ENCODE measurements at places on chromosomes 11 and 22.

DNA sequence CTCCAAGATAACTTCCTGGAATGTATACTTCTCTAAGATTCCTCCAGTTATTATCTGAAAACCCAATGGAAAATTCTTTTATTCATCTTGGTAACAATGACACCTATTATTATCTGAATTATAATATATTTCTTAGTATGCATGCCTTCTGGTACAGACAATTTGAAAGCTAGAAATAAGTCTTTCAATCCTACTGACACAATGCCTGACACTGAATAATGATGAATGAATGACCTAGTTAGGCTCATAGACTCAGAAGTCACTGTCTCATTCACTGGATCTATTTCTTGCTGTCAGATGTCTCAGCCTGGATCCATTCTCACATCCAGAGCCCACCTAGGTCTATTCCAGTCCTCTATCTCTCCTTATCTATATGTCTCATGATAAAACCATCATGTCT is 1126.7 kb upstream of the CCDC90B start:
- no peak for DNase-seq

DNA sequence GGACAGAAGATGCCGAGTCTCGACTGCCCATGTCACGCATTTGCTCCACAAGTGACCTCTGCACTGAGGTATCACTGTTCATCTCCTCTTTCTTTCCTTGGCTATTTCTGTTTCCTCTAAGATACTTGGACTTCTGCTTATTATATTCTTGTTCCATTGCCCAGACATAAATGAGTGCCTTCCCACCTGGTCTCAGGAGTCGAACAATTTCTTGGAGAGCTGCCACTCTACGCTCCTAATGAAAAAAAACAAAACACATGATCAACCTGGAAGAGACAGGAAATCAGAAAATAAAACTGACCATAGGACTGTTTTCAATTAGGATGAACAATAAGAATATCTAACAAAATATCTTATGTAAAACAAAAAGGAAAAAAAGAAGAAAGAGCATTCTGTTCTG is 47.4 kb upstream of the CWF19L2 start:
- no peak for DNase-seq

GRCh38 chr11:103987629-103988594 is 48.5 kb upstream of the DDI1 start:
- DNase-seq: no peak

DNA sequence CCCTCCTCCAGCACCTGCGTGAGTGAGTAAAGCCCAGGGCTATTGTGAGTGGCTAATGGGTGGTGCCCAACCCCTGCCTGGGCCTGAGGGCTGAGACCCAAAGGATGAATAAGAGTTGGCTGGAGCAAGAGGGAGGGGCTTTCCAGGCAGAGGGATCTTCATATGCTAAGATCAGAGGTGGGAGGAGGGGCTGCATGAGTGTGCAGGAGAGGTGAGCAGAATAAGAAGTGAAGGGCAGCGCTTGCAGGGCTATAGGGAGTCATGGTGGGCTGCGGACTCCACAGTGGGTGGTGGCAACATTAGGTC is 3.9 kb downstream of the EMID1 start:
- DNase-seq: no peak

DNA sequence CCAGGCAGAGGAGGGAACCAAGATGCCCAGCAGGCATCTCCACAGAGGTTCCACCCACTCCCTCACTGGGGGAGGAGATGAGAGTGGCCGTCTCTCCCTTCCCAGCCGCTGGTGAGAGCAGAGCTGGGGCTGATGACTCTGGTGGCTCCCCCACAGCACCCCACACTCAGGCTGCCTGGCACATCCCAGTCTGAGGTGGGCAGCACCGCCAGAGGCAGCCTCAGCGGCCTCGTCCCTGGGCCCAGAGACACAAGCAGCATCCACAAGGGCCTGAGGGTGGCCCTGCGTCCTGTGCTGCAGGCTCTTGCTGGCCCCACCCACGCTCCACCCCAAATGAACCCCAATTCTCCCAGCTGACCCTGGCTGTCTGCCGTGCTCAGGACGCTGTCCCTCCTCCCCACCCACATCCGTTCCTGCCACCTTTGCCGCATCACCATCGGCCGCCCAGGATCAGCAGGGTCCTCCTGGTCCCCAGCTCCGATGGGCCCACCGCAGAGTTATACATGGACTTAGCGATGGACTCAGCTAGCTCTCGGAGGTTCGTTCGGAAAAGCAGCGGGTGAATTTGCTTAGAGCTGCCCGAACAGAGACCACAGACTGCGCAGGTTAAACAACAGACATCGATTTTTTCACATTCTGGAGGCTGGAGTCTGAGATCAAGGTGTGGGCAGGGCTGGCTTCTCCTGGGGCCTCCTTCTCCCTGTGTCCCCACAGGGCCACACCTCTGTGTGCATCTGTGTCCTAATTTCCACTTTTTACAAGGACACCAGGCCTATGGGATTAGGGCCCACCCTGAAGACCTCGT is 20.2 kb upstream of the CTSD start:
- no peak for DNase-seq

DNA sequence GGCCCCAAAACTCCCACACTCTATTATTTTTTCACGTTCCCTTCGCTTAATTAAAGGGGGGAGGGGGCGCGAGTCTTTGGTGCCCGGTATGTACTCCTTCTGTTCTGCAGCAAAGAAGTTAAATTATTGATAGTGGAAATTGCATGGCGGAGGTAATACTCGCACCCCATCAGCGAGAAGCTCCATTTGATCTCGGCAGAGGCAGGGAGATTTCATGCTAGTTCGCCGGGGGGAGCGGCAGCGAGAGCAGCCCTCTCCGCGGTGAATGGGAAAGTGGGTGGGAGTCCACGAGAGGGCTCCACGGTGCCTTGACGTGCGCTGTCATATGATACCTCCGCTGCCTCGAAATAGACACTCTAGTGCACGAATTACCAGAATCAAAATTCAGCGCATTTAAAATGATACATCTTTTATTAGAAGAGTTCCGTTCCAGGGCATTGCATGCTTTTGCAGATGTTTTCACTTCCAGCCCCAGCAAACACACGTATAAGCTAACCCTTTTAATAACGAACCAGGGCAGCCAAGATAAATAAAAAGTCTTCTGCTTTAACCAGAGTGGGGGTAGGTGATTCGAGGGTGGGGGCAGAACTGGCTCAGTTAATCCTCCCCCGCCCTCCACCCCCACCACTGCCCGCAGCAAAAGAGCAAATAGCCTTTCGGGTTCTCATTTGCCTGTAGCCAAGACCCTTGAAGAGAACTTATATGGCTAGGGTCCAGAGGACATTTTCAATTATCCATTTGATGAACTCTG is 1.3 kb upstream of the BDNF start:
- peak; percentile 70 for DNase-seq

DNA sequence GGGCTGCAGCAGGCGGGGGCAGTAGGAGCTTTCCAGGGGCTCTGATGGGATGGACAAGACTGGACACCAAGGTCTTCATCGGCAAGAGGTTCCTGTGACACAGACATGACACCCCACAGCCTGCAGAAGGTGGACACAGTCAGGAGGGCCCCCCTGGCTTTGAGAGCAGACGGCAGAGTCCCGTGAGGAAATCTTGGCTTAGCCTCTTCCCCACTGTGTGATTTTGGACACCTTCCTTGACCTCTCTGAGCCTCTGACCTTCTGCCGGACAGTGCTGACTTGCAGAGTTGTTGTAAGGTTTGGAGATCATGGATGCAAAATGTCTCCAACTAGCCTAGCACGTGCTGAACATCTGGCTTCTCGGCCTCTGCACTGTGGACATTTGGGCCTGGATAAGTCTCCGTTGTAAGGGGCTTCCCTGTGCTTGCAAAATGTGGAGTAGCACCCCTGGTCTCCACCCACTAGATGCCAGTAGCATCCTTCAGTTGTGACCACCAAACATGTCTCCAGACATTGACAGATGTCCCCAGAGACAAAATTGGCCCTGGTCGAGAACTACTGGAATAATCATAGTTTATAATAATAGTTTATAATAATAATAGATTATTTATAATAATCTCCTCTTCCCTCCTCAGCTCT is 54.6 kb downstream of the MCM5 start:
- DNase-seq: peak; percentile 36

DNA sequence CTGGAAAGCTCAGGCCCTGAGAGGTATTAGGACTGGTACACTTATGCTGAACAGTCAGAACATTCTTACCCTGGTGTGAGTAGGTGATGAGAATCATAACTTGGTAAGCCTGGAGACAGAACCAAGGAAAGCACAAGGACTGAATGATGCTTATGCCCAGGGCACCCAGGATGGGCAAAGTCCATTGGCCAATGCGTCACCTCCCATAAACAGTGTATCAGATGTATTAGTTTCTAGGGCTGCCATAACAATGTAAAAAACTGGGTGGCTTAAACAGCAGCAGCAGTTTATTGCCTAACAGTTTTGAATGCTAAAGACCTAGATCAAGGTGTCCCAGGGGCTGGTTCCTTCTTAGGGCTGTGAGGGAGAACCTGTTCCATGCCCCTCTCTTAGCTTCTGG is 107.0 kb downstream of the FAR1 start:
- DNase-seq: no peak

DNA sequence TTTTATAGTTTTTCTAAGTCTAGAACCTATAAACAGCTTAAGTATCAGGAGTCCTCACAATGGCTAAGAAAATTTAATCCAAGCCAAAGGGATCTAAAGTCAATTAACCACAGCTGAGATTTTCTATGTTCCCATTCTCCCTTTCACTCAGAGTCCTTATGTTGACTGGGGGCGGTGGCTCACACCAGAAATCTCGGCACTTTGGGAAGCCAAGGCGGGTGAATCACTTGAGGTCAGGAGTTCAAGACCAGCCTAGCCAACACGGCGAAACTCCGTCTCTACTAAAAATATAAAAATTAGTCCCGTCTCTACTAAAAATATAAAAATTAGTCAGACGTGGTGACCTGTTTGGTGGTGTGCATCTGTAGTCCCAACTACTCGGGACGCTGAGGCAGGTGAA is 6.9 kb downstream of the RDX start:
- DNase-seq: no peak

DNA sequence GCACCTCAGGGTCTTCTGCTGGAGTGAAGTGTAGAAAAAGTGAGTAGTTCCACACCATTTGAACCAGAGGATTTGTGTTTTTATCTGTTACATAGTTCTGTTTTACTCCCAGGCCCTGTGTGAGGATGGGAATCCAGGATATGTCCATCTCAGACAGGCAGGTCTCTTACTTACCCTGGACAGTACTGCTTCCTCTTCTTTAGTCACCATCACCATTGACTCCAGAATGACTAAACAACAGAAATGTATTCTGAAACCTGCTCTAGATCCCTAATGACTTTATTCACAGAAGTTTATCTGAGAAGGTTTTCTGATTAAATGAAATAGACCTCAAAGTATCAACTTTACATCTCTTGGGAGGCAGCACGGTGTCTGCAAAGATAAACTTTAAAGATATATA is 33.6 kb downstream of the CYP2R1 start:
- no peak for DNase-seq

DNA sequence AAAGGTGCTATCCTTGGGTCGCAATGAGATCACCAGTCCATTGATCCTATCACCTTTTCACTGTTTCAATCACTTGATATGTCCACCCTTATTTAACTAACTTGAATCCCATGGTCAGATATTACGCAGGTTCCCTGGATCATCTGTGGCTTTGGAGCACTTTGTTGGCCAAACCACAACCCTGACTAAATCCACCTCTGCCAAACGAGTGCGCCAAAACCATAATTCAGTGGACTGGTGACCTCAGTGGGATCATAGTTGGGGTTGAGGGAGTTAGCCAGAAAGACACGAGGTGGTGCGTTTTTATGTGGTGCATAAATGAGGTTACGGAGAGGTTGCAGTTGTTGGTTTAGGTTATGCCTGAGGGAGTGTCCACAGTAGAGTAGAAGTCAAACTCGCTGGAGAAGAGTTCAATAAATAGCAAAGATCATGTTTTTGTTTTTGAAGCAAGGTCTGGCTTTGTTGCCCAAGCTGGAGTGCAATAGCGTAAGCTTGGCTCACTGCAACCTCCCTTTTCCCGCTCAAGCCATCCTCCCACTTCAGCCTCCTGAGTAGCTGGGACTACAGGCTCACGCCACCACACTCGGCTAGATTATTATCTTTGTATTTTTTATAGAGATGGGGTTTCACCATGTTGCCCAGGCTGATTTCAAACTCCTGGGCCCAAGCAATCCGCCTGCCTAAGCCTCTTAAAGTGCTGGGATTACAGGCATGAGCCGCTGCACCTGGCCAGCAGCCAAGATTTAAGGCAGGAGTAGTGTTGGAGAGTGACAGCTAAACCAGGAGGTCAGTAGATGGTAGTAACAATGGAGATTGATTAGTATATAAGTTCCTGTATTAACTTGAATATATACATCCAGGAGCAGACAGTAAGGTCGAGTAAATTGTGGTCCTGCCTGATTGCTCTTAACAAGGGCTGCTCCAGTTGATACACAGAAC is 4.5 kb downstream of the FOXR1 start:
- DNase-seq: no peak

GRCh38 chr11:2997406-2997805 is 5.3 kb upstream of the NAP1L4 start:
- DNase-seq: no peak

DNA sequence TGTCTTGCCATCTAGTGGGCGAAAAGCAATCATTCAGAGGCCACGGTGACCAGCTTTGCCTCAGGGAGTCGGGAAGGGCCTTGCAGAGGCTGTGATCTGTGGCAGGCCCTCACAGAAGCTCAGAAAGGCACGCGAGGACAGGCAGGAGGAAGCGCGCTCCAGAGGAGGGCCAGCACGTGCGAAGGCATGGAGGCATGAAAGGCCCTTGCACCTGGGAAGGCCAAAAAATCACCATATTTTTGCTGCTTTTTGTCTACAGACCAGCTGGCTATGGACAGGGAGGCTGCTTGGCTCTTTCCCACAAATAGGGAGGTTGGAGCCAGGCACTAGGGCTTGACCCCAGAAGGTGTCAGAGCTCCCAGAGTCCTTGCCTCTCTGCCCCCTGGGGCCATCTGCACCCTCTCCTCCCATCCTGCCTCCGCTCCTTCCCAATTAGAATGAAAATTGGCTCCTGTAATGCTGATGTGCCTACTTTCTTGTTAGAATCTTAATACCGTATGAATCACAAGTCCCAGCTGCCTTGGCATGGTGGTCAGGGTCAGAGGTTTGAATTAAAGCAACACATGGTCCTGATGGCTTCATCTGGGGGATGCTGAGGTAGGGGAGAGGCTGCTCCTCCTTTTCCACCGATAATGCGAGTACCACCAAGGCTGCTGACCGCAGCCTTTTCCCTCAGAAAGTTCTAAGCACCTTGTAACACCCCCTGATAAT is 69.1 kb downstream of the FEZ1 start:
- no peak for DNase-seq

GRCh38 chr22:25008666-25009065 is 56.1 kb downstream of the KIAA1671 start:
- DNase-seq: no peak

DNA sequence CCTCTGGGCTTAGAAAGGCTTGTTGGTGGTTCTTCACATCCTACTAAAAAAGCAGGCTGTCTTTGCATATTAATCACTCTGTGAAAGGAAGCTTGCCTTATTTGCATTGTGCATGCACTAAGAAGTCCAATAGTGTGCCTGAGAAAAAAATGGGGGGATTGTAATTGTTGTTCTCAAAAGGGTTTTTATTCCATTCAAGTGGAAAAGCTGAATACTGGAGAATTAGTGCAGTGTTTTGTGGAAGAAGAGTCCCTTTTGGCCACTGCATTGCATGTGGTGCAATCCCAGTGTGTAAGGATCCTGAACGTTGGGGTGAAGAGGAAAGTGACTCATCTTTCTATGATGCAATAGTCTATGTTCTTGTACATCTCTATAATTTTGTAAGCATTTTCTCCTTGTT is 16.5 kb downstream of the NCAM1 start:
- DNase-seq: no peak

All from SK-N-DZ (cell line).